ENCODE measurements at places on chromosomes 1 and 21.

DNA sequence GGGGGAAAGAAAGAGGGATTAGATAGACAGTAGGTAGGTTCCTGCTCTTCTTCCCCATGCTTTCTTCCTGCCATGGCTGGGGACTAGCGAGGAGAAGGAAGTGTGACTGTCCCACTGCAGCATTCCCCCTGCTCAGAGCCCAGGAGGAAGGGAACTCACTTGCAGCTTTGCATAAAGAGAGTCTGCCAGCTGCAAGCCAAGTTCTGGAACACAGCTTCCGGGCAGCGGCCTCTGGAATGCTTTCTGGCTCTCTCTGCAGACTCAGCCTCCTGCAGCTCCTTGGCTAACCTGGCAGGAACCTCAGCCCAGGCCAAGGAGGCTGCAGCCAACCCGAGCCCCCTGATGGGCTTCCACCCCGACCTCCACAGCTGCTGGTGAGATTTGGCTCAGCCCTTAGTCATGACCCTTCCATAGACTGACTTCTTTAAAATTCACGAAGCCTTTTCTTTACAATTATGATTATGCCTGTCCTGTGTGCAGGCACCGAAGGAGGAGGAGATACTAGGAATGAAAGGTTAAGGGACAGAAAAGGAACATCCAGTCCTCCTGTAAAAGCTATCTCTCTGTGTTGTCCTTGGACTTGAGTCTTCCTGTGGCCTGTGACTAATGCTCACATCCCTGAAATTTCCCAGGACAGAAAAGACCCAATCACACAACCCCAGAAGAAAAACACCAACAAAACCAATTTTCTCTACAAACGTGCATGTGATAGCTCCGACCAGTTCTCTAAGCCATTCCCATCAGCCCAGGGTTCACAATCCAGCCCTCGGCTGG is 108.2 kb upstream of the OLIG2 start:
- DNase-seq, result no peak

- no peak for DNase-seq
These were observed 1720.2 kb downstream of the MRPL39 start for GRCh38 chr21:23886828-23887724.

- DNase-seq, result no peak
These were observed 34.0 kb upstream of the BACH1 start for GRCh38 chr21:29264721-29265120.

- no peak for DNase-seq
These were observed 1557.9 kb downstream of the PLA2G4A start for GRCh38 chr1:188386666-188387065.

DNA sequence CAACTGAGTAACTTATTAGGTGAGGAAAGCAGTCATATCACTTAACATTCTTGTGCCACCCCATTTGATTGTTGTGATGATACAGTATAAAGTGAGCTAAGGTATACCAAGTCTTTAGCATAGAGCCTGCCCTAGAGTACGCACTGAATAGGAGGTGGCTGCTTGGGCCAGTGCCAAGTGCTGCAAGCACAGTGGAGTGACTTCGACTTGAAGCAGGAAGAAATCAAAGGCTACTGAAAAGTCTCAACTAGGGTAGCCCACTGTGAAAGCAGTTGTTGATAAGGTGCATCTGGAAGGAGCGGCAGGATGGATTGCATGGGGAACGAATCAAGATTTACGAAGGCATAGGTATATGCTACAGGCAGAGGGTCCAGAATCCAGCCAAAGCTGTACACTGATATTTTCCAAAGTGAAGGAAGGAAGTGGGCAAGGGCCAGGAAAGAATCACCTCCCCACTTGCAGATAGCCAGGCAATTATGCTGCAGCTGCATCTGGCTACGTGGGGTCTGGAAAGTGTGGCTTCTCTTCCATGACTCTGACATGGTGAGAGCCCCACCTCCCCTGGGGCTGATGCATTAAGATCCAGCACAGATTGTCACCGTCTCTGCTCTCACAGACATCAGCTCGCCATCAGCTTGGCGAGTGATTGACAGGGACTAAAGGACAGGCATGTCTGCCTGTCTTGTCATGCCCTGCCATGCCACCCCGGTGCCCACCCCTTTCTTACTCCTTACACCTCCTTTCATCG is 287.0 kb upstream of the PLXNA2 start:
- DNase-seq, result no peak

- DNase-seq, result no peak
These were observed 285.4 kb downstream of the SMYD3 start for GRCh38 chr1:246221485-246222255.

DNA sequence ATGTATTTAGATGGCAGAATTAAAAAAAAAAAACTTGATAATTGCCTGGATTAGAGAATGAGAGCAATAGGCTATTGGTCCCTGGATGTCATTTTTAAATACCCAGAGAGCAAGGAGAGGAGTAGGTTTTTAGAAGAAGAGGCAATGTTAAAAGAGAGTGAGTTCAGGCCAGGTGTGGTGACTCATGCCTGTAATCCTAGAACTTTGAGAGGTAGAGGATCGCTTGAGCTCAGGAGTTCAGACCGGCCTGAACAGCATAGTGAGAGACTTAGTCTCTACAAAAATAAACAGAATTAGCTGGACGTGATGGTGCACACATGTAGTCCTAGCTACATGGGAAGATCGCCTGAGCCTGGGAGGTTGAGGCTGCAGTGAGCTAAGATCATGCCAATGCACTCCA is 15.9 kb upstream of the MUTYH start:
- DNase-seq, result no peak

- no peak for DNase-seq
These were observed 465.2 kb downstream of the AJAP1 start for GRCh38 chr1:5119366-5120234.

GRCh38 chr1:224262373-224263054 is 67.5 kb downstream of the NVL start:
- no peak for DNase-seq

DNA sequence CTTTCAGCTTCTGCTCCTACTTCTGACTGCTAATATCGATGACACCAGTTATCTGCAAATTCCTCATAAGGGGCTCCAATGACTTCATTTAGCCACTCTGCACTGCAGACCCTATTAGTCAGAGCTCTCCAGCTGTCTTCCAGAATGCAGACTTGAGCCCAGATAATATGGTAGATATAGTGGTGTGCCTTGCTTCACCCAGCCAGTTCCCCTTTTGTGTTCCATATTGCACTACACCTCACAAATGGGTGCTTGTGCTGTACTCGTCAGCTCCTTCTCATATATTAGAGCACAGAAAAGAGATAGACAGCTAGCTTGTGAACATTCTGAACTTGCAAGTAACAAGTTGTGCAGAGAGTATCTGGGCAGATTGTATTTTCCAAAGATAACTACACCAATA is 23.7 kb upstream of the COG2 start:
- no peak for DNase-seq

- DNase-seq, result no peak
These were observed 37.1 kb downstream of the OPTC start for GRCh38 chr1:203531063-203531462.

DNA sequence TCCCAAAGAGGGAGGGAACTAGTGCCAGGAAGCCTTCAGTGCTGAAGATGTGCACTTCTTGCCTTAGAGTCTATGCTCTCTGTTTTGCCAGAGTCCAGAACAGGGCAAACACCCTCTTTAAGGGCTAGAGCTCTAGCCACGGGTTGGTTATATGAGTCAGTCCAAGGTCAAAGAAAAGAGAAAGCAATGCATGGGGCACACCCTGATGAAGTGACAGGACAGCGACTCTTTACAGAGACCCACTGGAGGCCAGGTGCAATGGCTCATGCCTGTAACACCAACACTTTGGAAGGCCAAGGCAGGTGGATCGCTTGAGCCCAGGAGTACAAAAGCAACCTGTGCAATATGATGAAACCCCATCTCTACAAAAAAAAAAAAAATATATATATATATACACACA is 86.1 kb downstream of the TGFBR3 start:
- DNase-seq, result no peak

GRCh38 chr1:32709075-32709474 is 6.5 kb upstream of the SYNC start:
- no peak for DNase-seq

DNA sequence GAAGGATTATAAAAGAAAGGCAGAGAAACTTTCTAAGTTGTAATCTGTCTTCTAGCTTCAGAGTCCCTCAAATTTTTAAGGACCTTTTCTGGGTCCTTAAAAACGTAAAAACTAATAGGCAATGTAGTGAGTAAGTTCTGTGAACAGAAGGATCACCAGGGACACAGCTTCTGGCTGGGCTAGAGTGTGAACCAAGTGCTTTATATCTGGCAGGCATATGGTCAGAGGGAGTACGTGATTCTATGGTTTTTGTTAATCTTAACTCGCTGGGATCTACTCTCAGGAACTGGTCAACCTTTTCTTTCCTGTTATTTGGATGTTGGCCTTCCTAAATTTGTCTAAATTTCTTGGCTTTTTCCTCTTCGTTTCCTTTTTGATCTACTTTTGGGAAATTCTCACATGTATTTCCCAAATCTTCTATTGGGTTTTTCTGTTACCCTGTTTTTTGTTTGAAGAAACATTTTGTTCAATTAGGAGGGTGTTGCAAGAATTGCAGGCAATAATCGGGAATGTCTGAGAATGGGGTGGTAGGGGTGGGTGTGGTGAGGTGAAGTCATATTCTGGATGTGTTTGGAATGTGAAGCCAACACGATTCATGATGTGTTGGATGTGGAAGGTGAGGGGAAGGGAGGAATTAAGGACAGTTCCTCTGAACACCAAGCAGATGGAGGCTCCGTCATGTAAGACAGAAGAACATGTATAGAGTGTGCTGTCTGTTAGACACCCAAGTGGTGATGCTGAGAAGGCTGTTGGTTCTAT is 193.2 kb downstream of the FMN2 start:
- DNase-seq, result no peak

DNA sequence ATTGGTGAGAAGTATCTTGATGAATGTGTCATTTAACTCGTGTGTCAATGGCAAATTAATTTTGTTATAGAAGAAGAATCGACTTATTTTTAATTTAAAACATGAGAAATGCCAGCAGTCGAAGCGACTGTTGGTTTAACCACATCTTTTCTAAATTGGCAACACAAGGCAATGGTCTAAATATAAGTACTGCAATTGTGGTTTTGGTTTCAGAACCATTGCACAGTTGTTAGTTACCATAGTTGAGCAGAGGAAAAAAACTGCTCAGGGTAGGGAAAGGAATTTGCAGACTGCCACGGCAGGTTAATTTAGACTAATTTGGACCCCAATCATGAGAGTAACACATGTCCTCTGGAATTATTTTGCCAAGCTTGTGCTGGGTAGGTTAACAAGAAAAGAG is 185.6 kb upstream of the RUNX1 start:
- no peak for DNase-seq

GRCh38 chr1:191151321-191151807 is 673.7 kb upstream of the BRINP3 start:
- DNase-seq, result no peak

DNA sequence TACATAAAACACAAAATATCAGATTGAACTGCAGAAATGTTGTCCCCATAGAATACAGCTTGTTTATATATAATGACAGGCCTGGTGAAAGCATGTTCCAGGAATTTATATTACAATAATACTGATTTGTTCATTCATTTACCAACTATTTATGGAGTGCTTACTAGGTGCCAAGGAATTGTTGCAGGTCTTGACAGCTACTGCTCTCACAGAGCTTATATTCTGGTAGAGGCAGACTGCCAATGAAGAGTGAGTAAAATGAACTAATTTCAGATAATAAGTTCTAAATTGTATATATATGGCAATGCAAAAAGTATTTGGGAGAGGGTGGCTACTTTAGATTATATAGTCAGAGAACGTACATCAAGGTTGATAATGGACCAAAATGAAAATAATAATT is 152.0 kb downstream of the COQ8A start:
- DNase-seq, result no peak

DNA sequence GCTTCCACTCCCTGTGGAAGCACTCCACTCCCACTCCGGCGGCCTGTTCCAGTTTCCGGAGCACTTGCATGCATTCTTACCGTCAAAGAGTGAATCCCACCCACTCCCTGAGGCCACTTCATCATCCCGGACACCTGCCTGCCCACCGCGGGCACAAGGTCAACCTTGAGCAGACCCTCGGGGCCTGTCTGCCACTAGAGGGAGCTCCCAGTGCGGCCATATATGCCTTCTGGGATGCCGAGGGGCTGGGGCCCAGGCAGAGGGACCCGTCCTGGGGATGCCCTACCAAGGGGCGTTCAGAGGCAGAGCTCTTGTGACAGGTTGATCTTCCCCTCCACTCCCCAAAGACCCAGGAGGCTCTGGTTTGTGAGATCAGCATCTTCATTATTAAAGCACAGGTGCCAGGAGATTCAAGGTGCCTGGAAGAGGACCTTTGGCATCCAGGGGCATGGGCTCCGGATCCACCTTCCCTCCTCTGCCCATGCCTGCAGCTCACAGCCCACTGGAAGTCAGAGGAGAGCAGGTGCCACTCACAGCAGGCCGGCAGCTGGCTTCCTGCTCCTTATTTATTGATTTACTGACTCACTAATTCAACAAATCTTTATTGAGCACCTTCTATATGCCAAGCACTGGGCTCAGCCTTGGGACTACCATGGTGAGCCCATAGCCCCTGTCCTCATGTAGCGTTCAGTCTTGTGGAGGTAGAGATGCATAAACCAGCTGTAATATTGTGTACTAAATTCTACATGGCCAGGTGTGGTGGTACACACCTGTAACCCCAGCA is 47.3 kb downstream of the UBIAD1 start:
- peak; percentile 51 for DNase-seq

DNA sequence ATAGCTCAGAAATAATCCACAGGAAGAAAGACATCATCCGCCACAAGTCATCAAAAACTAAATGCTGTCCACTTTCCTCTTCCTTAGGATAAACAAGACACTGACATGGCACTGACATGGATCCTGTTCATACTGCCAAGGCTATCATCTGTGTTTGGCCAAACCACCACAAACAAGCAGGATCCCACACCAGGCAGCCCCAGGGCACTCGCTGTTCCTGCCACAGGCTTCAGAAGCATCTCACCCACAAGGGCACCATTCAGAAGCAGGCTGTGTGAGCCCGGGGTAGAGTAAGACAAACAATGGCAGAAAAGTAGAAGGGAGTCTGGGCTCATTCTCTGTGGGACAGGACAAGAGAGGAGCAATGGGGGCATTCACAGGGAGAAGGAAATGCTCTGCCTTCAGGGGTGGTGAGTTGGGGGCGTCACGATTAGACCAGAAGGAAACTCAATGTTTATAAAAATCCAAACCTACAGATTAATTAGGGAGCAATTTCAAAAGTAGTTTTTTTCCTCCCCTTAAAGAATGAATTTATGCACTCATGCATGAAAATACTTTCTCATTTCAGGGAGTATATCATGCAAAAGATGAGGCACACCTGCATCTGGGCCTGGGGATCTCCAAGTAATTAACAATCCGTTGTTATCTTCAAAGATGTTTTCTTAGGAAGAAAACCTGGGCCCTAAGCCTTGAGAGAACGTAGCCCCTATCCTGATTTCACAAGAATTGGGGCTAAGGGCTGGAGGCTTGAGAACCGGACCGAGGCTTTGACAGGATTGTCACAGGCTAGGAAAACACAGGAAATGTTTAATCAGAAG is 43.3 kb upstream of the ATP1A1 start:
- no peak for DNase-seq

GRCh38 chr1:175376194-175376593 is 183.6 kb upstream of the KIAA0040 start:
- DNase-seq, result no peak

DNA sequence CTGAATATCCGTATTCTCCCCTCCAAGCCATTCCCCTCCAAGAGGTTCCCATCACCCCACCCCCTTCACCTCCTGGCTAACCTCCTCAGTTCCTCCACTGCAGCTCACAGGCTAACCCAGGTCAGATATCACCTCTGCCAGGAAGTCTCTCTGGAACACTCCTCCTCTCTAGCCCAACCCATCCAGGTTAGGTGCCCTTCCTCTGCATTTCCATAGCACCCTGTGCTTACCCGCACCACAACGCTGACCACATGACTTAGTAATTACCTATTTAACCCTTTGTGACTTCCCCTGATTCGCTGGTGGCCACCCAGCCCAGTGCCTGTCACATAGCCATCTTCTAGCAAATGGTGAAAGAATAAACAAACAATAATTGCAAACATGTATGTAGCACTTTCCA is 49.5 kb upstream of the IFFO2 start:
- no peak for DNase-seq

Data from liver (tissue), 10 donors.